Trophoblast cell (in vitro differentiated cells and primary cell): ENCODE measurements at places on chromosomes 7 and 10.
A peak's percentile ranks its signal among the peaks of the same experiment; 100 is the strongest.

DNA sequence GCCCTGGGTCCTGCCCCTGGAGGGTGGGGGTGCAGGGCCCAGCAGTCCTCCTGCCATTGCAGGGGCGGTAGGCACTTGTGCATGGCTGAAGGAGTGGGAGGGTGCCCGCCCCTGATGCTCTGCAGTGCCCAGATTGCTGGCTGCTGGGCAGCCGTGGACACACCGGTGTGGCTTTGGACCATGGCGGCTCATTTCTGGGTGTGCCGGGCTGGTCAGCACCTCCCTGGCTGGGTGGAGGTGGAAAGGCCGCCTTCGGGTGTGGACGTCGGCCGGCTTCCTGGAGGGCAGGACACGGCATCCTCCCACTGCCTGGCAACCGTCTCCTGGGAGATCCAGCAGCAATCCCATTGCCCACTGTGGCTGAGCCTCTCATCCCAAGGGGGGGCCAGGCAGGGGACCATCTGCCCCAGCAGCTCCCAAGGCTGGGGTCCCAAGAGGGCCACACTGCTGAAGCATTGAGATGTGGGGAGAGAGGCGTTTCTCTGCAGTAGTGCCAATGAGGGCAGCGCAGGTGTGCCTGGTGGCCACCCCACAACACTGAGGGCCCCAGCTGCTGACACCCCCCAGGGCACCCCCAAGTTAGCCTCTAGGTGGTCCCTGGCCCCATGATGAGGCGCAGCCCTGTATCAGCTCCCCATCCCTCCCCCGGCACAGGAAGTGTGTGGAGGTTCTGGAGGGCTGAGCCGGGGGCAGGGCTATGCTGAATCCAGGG lies 12.9 kb downstream of the TTYH3 start:
- no peak for DNase-seq

DNA sequence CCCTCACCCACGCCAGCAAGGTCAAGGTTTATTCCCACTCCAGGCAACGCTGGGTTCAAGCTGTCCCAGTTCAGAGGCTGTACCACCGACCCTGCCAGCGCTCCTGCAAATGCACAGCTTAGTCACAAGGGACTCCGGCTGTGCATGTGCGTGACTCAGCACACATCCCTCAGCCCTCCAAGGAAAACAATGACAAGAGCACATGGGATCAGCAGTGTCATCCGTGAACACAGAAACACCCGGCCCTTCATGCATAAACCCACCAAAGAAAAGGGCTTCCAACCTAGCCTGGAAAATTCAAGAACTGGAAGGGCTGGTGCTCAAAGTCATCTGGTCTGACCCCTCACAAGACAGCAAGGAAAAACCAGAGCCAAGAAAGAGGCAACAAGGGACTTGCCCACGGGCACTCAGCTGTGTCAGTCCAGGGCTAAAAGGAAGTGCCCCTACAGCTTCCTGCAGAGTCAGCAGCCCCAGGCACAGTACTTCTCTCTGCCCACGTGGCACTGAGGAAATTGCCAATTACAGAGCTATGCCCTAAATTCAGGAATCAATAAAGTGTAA lies 106.1 kb downstream of the KCNMA1 start:
- peak; percentile 46 for DNase-seq

DNA sequence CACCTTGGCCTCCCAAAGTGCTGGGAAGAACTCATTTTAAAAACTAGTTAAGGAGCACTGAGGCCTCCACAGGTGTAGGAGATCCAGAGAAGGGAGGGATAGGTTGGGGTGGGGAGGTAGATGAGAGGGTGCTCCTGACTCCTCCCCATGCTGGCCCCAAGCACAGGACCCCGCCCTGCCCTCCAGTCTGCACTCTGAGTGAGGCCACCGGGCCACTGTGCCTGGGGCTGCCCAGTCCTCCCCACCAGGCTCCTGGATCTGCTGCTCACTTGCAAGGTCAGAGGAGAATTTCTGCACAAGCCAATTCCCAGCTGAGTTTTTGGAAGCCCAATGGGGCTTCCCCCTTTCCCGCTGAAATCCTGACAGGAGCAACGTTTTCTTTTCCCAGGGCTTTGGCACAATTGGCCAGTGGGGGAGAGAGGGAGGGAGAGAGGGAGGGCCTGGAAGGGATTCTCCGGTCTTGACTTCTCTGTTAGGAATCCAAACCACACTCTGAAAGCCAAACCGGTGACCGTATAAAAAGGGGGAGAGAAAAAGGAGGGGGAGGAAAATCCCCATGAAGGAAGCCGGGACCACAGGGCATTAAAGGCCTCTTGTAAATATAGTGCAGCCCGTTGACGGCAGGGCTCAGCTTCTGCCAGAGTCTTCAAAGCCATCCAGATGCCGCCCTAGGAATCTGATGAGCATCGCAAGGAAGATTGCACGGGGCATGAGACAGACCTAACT lies 116.2 kb downstream of the SH3PXD2A start:
- DNase-seq: peak; percentile 43

GRCh38 chr10:116232613-116233012 lies 40.4 kb downstream of the GFRA1 start:
- no peak for DNase-seq
